ENCODE measurements at places on chromosomes 11 and 22.

DNA sequence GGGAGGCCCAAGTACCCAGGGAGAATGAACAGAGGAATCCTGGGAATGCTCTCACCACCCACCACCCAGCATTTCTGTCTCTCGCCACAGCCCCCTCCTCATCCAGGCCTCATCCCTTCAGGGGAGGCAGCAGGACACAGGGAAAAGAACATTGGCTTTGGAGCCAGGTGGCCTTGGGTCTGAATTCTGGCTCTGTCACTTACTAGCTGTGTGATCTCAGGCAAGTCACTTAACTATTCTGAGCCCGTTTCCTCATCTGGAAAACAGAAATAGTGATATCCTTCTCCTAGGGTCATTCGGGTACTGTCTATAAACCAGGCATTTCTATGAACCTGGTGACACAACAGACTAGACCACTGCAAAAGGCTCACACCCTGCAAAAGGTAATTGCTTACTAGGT is 22.1 kb downstream of the CHRDL2 start:
- no peak for DNase-seq

- DNase-seq, result no peak
Measured at GRCh38 chr11:28463826-28464225, 355.6 kb downstream of the METTL15 start.

DNA sequence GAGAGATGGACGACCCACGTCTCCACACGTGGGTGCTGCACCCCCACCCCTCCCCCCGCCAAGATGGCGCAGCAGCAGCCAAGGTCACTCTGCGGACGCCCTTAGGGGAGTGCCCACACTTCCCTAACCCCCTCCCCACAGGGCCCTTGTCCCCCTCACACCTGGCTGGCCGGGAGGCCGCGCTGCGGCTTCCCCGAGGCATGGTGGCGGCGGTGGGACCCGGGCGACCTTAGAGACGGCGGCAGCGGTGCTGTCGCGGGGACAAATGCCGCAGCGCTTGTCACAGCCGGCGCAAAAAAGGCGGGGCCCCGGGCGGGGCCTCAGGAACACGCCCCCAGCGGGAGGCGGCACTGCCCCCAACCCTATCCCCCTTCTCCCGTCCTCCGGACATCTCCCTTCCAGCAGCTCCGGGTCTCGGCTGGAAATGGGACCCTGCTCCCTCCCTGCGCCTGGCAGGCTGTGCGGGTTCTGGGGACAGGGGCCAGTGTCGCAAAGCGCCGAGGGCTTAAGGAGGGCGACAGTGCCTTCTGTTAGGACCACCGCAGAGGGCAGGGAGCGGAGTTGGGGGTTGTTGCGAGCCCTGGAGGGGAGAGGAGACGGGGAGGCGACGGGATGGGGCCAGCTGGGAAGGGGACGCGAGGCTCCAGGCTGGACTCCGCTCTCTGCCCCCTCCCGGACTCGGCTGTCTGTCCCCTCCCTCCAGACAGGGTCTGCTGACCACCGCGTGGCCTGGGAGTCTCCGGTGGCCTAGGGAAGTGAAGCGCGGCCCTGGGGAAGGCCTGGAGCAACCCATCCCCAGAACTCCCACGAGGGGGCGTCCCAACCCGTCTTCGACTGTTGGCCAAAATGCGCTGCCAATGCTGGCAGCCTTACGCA is at the start of gene CHCHD10:
Gene CHCHD10, minus strand, starts transcription at position 300 of the 876 bp plus-strand sequence. Its CDS starts 98 bp downstream, at position 202.
- no peak for DNase-seq

DNA sequence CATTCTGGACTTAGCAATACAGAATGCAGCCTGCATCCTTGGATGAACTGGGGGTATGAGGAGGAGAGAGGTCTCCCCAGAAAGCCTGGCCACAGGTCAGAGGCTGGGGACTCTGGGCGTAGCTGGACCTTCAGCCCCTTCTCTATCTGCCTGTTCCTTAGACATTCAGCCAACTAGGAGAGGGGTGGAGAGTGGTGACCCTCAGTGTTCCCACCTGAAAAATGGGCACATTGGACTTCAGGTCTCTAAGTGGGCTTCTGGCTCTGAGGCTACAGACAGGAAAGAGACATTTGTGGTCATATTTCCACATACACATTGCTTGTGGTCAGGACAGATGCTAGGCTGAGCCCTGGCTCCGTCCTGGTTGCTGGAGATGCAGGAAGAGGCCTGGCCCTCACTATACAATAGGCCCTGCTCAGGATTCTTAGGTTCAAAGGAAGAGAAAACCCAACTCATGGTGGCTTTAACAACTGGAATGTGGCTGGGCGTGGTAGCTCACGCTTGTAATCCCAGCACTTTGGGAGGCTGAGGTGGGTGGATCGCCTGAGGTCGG is 30.1 kb upstream of the CBX7 start:
- DNase-seq, result no peak

- DNase-seq, result no peak
Measured at GRCh38 chr11:5937868-5938602, 4.0 kb upstream of the OR56A3 start.

DNA sequence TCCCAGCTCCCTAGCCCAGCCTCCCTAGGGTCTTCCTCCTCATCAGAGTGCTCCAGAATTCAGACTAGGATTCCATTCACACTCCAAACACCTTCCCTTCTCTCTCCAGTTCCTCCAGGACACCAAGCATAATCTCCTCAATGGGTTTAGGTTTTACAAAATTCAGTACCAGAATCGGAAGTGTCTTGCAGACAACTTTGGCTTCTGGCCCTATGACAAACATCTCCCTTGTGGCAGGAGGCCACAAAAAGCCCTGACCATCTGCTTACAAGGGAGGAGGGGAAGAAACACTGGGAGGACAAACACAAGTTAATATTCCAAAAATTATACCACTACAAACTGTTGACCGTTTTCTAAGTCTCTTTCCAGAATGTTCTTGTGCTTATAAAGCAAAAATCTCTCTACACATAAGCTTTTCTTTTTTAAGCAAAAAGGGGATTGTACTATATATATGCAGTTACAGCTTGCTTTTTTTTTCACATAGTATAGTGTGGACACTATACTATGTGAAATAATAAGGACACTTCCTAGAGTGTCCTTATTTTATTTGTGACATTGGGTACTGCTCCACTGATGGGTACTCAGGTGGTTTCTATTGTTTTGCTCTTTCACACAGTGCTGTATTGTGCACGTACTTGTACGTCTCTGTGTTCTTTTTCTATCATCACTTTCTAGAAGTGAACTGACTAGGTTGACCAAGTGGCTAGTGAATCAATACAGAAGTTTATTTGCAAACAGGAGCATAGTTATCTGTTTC is 78.7 kb downstream of the BDNF start:
- DNase-seq, result no peak

DNA sequence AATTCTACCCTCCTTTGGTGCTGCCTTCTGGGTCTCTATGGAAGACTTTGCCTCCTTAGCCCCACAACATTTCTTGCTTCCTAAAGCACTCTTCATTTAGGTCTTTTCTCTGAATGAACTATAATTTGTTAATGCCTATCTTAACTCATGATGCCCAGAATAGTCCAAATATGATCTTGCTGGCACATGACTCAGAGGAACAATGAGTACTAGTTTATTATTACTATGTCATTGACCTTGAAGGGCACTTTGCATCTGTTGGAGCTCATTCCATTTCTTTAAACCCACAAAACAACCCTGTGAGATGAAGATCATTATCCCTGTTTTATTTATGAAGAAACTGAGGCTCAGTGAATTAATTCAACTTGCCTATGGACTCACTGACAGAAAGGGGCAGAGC is 320.2 kb upstream of the PLET1 start:
- DNase-seq, result no peak

DNA sequence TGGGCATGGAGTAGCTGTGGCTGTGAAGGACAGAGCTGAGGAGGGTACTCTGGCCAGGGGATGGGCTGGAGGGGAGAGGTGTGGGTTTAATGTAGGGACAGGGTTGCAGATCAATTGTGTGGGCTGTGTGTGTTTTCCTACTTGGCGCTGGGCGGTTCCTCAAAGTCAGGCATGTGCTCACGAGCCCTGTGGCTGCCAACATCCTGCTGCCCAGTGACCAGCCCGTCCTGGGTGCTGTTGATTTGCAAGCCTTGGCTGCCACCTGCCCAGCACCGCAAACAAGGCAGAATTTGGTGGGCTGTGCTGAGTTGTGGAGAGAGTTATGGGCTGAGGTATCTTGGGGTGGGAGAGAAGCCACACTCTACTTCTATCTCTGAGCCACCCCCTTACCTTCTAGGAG is 69.2 kb downstream of the SCN3B start:
- no peak for DNase-seq

GRCh38 chr11:131816051-131816450 is 445.6 kb downstream of the NTM start:
- DNase-seq, result no peak

GRCh38 chr22:24894220-24894975 is 52.1 kb downstream of the LHFPL7 start:
- DNase-seq, result no peak

DNA sequence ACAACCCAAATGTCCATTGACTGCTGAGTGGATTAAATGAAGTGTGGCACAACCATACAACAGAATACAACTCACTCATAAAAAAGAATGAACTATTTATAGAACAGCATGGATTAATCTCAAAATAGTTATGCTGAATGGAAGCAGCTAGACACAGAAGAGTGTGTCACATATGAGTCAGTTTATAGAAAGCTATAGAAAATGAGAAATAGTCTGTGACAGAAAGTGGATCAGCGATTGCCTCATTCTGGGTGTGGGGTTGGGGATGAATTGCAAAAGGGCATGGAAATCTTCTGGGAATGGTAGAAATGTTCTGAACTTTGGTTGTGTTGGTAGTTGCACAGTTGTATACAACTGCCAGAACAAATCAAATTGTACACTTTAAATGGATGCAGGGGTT is 37.4 kb downstream of the PRR5L start:
- no peak for DNase-seq

DNA sequence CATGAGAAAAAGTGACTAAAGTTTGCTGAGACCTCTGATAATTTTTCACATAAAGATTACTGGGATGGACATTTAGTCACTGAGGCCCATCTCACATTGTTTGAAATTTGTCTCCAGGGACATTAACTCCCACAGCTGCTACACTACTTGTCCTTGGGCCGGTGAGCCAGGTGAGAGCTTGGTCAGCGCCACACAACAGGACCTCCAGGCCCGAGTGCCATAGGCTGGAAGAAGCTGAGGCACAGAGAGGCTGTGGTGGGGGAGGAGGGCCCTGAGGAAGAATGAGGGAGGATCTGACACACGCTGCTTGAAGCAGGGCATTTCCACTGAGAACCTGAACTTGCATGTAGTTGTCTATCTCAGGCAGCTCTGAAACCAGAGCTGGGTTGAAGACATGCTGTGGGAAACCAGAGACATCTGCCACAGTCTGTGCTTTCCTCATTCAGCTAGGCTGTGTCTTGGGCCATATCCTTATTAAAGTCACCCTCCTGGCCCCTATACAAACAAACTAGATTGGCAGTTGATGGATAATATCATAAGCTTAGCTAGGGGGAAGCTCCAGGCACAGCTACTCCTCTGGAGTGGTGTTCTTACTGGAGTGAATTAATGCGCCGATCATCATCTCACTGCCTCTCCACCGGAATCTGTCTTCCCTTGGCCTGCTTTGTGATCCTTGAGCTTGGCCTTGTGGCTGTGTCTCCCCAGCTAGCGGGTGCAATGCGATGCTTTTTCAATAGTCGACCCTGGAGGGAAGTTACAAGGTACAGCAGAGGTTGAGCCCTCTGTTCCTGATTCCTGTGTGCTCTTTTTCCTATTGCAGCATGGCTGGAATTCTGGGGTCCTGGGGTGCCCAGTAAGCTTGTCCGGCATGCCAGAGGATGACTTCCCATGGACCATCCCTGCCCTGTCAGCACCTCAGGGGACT is 225.3 kb upstream of the B3GAT1 start:
- DNase-seq, result no peak

DNA sequence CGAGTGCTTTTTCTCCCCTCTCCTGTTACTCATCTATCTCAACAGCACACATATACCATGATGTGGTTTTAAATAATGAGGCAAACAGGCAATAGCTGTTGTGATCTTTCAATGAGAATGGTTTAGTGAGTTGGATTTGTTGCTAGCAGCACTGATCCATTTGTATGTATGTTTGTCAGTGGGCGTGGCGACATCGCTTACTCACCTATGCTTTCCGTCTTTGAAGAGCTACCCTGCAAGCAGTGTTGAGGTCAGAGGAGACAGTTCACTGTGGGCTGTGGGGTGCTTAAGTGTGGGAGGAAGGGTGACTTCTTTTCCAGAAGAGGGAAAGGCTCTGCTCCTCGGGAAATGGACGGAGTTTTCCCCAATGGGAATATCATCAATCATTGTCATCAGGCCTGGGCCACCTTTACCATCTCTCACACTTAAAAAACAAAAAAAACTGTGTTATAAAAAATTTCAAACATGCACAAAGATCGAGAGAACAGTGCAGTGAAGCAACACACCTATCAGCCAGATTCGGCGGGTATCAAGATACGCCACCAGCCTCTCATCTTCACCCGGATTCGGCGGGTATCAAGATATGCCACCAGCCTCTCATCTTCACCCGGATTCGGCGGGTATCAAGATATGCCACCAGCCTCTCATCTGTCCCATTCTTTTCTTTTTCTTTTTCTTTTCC is 83.8 kb downstream of the TBC1D22A start:
- no peak for DNase-seq

DNA sequence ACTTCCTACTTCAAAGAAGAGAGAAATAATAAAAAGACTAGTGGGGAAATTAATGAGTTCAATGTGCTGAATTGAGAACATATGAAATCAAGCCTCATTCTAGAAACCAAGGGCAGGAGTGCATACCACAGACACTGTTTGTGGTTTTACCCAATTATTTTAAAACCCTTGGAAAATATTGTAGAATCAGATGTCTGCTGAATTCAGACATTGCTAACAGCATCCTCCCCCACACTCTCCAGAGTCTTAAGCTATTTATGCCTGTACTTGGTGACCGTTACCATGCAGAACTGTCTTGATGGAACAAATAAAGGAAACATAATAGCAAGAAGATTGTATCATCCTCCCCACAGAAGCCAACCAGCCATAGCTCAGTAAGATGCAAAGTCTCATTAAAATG is 850.1 kb downstream of the NTM start:
- no peak for DNase-seq

GRCh38 chr11:22752908-22753310 is 76.7 kb downstream of the SVIP start:
- DNase-seq, result no peak

GRCh38 chr11:46728659-46729040 is 9.6 kb downstream of the F2 start:
- no peak for DNase-seq

GRCh38 chr11:34825670-34826383 is 90.4 kb downstream of the APIP start:
- no peak for DNase-seq

DNA sequence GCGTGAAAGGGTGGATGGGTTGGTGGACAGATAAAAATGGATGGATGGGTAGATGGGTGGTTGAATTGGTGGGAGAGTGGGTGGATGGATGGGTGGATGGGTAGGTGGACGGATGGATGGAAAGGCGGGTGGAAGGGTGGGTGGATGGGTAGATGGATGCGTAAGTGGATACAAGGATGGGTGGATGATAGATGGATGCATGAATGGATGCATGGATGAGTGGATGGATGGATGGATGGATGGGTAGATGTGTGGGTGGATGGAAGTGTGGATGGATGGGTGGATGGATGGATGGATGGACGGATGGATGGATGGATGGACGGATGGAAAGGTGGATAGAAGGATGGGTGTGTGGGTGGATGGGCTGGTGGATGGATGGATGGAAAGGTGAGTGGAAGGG is 77.0 kb upstream of the GRK3 start:
- no peak for DNase-seq

GRCh38 chr11:92104349-92104748 is 120.3 kb upstream of the FAT3 start:
- no peak for DNase-seq

GRCh38 chr22:30813936-30814335 is 119.3 kb downstream of the OSBP2 start:
- DNase-seq, result no peak

GRCh38 chr11:117314840-117315239 is 1.2 kb downstream of the BACE1 start:
- no peak for DNase-seq
